Spleen (tissue), 13 donors: ENCODE measurements at places on chromosomes 6 and 20. TPM values are rescaled to one million over a fixed set of nuclear protein-coding genes. Genes with fewer than 3 reads are reported as not detected.

GRCh38 chr6:68059261-68059660, 575.8 kb upstream of the ADGRB3 start:
- no peaks in the 10 kb centered on the region for H3K4me1 ChIP-seq
- no peak overlapping the region for H3K4me3 ChIP-seq
- H3K36me3 ChIP-seq, result no peaks in the 10 kb centered on the region
- no peak overlapping the region for H3K27ac ChIP-seq

GRCh38 chr6:132142308-132142707, 191.1 kb upstream of the CCN2 start:
- no peaks in the 10 kb centered on the region for H3K27me3 ChIP-seq
- no peaks in the 10 kb centered on the region for H3K36me3 ChIP-seq
- no peak for DNase-seq
- H3K27ac ChIP-seq, result no peak overlapping the region
- H3K4me3 ChIP-seq, result no peak overlapping the region

- DNase-seq, result no peak
- no peaks in the 10 kb centered on the region for H3K27me3 ChIP-seq
- H3K36me3 ChIP-seq, result no peaks in the 10 kb centered on the region
These were observed 411.2 kb upstream of the SPTLC3 start for GRCh38 chr20:12597551-12597950.

Gene CSNK2A1
- 92.3 TPM for total RNA-seq

GRCh38 chr20:5173751-5174150, 46.9 kb downstream of the CDS2 start:
- no peak for DNase-seq
- no peak overlapping the region for H3K4me3 ChIP-seq
- no peak overlapping the region for H3K27ac ChIP-seq
- no peaks in the 10 kb centered on the region for H3K36me3 ChIP-seq
